ENCODE measurements at places on chromosomes 16 and 17. TPM values are rescaled to one million over a fixed set of nuclear protein-coding genes. Genes with fewer than 3 reads are reported as not detected.

The SCN4A gene
- total RNA-seq, result under 0.01 TPM

The CDH15 gene
- 0.06 TPM for total RNA-seq

The TEKT1 gene
- not detected for total RNA-seq

The RAB37 gene
- total RNA-seq, result 0.65 TPM

The OR4D1 gene
- not detected for total RNA-seq

The EVI2B gene
- total RNA-seq, result 0.16 TPM

The GUCY2D gene
- not detected for total RNA-seq

The UMOD gene
- total RNA-seq, result not detected

The HOXB9 gene
- 0.49 TPM for total RNA-seq

The NPIPB12 gene
- total RNA-seq, result 82.9 TPM

The SAMD14 gene
- 14.1 TPM for total RNA-seq

The ATP6V0D1 gene
- 134 TPM for total RNA-seq

The ITGAX gene
- total RNA-seq, result 0.31 TPM

The C1QL1 gene
- 0.31 TPM for total RNA-seq

The CBFA2T3 gene
- total RNA-seq, result 0.06 TPM

The CCL7 gene
- total RNA-seq, result 0.38 TPM

The PTX4 gene
- 0.13 TPM for total RNA-seq

The ASGR1 gene
- total RNA-seq, result 15.1 TPM

The KCNJ18 gene
- total RNA-seq, result not detected

The HOXB1 gene
- total RNA-seq, result not detected

The KCNH4 gene
- total RNA-seq, result 0.19 TPM

The MPV17L gene
- total RNA-seq, result under 0.01 TPM

The PRSS33 gene
- not detected for total RNA-seq

The ZSCAN32 gene
- 8.9 TPM for total RNA-seq

The MYBBP1A gene
- total RNA-seq, result 33.4 TPM

The TMIGD1 gene
- total RNA-seq, result not detected

The YBX2 gene
- total RNA-seq, result not detected

The ERI2 gene
- total RNA-seq, result 11.8 TPM

The TBC1D3B gene
- 2.6 TPM for total RNA-seq

The CLEC3A gene
- not detected for total RNA-seq

The BCL6B gene
- 99.3 TPM for total RNA-seq

The ATP5PD gene
- total RNA-seq, result 143 TPM
